ENCODE measurements at places on chromosomes 5 and 9.
A peak's percentile ranks its signal among the peaks of the same experiment; 100 is the strongest.

GRCh38 chr5:35246900-35247647, 16.8 kb upstream of the PRLR start:
- DNase-seq: no peak

DNA sequence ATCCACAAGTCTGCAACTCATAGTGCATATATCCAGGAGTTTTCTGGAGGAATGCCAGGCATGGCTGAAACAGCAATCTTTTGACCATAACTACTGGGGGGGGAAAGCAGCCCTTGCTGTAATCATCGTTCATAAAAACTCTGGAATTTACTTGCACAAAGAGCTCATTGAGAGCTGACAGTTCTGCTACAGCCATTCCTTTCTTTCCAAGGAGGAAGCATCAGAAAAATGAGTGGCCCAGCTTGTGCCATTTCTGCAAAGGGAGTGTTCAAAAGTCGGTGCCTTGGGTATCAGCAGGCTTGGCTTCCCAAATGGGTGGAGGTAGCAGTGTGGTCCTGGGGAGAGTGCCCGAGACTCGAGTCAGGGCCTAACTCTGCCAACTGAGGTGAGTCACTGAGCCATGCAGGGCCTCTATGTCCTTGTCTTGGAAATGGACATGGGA, 101.5 kb downstream of the GCNT1 start:
- no peak for DNase-seq

DNA sequence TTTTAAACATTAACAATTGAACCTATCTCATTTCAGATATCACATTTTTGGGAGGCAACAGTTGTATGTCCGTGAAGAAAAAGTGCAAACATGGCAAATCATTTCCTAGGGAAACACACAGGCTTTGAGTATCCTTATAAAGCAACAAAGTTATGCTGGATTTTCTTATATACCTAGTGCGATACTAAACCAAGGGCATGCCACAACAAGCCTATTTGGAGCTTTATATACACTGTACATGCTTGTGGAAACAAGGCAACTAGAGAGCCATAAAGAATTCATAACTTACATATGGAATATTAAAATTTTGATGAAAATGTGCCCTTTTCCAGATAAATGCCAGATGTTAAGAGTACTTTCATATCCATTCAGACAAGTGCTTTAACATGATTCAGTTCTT, 191.4 kb downstream of the DCP2 start:
- no peak for DNase-seq

DNA sequence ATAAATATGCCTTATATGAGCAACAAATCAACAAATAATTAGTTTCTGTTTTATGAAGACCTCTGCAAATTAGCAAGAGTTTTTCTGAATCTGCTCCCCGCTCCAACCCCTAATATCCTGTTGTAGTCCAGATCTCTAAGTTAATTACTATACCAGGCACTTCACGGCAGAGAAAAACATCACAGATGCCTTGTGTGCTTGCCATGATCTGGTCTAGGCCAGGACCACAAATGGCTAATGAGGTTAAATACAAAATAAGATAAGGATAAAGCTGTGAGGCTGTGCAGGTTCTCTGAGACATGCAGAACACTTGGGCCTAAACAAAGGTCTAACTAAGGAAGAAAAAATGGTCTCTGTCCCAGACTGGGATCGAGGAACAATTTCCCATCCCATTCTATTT, 150.8 kb downstream of the SLIT3 start:
- no peak for DNase-seq

GRCh38 chr9:121860744-121861143, 209.3 kb downstream of the DAB2IP start:
- DNase-seq: no peak

GRCh38 chr5:173001229-173001841, 17.8 kb downstream of the ATP6V0E1 start:
- peak; percentile 10 for DNase-seq

GRCh38 chr5:77847129-77847460, 71.0 kb upstream of the TBCA start:
- DNase-seq: no peak

- no peak for DNase-seq
Measured at GRCh38 chr9:131804826-131805225, 65.0 kb upstream of the RAPGEF1 start.

GRCh38 chr5:64958757-64959391, 190.1 kb downstream of the CWC27 start:
- no peak for DNase-seq

DNA sequence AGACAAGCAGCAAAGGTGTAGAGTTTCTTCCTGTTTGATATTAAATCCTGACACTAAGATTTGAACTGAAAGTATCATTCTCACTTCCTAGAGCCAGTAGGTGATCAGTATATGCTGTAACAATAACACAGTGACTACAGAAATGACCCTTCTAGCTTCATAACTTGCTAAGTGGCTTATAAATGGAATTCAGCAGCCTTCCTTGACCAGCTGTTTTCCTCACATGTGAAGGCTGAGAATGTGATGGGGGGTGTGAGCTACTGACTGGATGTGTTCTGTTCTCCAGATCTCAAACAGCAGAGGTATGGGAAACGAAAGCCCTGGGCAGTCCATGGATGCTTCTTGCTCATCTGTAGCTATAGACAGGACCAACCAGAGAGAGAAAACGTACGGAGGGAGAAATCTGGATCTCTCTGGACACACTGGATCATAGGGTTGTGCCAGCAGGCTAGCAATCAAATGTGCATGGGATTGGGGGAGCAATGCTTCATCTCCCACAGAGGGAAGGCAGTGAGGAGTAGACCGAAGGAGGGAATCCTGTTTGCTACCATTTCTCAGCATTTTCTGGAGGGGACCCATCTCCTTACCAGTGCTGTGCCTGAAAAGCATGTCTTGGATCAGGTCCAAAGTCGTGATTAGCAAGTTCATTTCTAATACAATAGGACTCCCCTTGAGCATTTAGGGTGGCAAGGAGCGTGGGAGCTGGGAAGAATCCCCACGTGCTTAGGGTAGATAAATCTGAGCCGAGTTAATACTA, 39.4 kb downstream of the TNFAIP8 start:
- no peak for DNase-seq

DNA sequence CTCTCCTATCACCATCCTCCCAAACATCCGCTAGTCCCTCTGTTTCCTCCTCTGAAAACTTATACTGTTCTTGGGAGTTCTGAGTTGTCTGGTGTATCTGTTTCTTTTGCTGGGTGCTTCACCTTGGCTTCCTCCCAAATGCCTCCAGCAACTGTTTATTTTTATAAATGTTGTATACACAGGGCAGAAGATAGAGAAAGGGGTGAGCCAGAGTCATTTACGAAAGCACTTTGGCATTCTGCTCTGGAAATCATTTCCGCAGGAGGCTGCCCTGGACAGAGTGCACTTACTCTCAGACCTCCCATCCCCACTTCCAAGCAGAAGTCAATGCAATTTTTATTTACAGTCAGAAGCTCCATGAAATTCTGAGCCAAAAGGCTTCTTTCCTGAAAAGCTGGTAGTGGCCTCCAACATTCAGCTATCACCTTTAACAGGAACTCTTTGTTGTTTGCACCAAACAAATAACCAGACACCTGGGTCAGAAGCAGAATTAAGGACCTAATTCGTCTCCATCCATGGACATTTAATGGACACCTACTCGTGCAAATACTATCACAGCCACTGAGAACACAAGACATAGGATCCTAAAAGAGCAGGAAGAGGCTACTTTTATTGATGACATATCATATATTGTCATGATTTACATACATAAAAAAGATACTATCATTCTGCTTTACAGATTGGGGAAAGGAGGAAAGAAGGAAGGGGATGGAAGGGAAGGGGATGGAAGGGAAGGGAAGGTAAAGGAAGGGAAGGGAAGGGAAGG, 229.5 kb upstream of the PAPPA start:
- no peak for DNase-seq

DNA sequence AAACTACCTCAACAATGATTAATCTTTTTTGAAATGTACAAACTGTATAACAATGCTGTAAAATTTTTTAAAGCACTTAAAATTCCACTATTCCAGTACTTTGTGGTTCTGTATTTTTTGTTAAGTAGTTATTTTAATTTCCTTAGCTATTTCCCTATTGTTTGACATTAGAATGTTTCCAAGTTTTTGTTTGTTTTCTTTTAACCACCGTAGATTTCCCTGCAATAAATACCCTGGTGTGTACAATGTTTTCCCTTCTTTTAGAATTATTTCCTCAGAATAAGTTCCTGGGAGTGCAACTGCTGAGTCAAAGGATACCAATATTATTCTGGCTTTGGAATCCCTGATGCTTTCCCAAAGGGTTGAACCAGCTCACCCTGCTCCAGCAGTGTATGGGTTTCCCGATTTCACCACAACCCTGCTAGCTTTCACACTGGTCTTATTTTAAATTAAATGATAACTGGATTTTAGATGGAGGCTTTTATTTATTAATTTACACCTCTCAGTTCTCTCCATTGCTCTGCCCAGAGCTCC, 20.6 kb upstream of the ANGPTL2 start:
- DNase-seq: no peak

- DNase-seq: no peak
Measured at GRCh38 chr5:140358738-140359310, 1.2 kb upstream of the SLC4A9 start.

GRCh38 chr5:873328-873727, 19.3 kb downstream of the BRD9 start:
- DNase-seq: no peak

DNA sequence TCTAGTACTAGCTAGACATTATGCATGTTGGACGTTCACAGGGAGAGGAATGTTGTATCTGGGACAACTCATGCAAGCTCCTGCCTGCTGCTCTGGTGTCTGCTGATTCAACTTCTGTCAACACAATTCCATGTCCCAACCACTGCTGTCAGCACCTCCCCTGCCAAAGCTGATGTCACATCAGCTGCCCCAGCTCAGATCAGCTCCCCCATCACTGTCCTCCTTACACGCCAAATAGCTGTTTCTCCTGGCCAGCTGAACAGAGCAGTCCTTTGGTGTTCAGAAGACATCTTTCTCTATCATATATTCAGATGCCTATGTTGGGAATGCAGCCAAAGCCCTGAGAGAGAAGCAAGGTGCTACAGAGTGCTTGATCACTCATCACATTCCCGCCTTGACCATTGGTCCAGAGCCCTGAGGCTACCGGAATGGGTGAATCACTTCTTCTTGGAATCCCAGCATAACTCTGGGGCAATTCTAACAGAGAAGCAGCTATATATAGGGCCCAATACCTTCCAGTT, 223.3 kb downstream of the SEC61B start:
- DNase-seq: no peak

DNA sequence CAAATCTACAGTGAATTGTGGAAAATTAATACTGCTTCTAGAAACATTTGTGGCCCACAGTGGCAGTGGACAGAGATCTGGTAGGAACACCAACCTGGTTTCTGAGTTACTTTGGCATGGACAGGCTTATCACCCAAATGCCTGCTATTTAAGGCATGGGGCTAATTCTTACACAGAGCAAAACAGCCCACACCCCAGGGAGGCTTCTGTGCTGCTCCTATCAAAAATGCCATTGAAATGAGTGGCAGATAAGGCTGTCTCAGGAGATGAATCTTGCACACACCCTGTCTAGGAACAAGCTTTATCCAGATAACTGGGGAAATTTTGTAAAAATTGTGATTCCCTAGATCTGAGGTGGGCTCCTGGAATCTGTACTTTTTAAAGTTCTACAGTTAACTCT, 307.1 kb downstream of the TLE1 start:
- no peak for DNase-seq

- DNase-seq: no peak
Measured at GRCh38 chr5:107554776-107555424, 115.8 kb downstream of the EFNA5 start.

DNA sequence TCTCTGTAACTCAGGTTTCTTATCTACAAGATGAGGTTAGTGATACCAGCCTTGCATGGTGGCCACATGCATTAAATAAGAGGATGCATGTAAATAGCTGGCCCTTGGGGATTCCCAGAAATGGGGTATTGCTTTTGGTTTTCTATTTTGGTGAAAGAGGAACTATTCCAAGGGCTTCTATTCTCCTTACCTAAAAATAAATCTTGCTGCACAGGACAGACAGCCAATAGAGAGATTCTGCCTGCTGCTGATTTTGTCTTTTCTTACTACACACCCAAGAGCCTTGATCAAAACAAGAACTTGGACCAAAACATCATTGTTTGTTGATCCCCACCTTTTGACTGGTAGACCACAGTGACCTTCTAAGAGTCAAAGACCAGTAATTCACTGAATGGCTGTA, 161.8 kb downstream of the PJA2 start:
- DNase-seq: no peak

- DNase-seq: no peak
Measured at GRCh38 chr5:16051246-16051755, 128.3 kb downstream of the MARCHF11 start.

DNA sequence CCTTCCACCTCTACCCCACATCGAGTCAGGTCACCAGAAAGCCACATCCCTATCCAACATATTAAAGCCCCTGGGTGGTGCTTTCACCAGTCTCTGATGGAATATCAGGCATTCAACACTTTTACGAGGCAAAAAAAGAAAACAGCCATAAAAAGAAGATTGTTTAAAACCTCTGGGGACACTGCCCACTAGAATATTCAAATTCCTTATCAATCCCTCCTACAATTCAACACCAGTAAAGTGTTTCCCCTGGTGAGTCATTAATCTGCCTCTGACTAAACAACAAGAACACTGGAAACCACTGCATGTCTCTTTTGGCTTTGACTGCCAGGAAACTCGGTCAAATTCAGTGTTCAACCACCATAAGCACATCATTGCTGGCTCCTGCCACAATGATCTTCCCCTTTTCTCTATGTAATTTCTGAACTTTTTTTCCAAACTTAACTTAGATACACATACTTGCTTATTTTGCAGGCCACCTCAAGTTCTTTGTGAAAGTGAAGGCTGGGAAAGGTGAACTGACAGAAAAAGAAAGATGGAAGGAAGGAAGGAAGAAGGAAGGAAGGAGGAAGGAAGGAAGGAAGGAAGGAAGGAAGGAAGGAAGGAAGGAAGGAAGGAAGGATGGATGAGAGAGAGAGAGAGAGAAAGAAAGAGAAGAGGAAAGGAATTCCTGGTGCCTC, 105.3 kb downstream of the PAX5 start:
- peak; percentile 51 for DNase-seq

GRCh38 chr5:172886974-172887501, 53.0 kb downstream of the ERGIC1 start:
- no peak for DNase-seq

DNA sequence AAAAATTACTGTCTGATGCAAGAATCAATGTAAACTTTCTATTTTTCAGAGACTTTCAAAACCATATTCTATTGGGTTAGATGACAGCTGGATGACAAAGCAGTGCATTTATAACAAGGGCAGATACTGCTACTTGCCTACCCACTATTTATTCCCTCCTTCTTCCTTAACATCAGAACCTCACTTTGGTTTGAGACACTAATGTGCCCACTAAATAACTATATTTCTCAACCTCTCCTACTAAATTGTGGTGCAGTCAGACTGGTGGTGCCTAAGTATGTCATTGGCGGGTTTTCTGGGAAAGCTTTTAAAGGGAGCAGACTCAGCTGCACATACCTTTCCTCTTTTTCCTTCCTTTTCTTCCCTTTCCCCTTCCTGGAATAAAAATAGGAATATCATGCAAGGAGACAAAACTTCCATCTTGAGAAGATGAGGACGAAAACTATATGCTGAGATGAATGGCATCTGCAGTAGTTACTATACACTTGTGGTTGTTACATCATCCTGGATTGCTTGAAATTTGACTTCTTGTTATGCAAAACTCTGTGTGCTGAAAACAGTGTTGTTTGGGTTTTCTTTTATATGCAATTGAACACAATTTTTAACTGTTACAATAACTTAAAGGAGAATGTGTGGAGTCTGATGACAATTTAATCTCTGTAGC, 43.8 kb downstream of the PRR16 start:
- DNase-seq: no peak
